ENCODE measurements at places on chromosomes 6 and 20.

- no peak for DNase-seq
Observed at GRCh38 chr6:118746145-118746824, 94.9 kb upstream of the CEP85L start.

DNA sequence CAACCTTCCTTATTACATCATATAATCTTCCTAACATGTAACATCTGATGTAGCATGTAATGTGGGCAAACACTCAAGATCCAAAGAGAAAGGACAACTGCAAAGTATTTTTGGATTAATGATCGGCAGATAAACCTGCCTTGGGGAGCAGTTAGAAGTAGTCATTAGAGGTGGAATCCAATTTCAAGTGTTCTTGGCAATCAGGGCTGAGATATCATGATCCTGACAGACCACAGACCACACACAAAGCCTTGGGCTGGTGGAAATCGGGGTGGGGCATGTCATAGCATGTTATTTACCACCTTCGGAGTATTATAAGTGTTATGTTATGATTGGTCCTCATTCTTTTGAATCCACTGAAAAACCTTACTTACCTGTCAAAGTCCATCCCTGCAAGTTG is 16.3 kb downstream of the NCOA5 start:
- no peak for DNase-seq

DNA sequence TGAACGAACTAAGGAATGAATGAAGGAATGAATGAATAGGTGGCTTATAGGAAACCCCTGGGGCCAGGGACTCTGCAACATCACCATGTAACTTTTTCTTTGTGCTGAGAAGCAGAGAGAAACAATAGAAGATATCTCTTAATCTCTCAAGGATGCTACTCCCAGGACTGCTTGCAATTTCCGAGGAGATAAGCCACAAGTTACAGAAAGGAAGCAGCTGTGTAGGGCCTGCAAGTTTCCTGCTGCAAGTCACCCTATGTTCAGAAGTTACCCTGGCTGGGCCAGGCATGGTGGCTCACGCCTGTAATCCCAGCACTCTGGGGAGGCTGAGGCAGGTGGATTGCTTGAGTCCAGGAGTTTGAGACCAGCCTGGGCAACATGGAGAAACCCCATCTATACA is 7.3 kb upstream of the MAVS start:
- DNase-seq, result no peak

- DNase-seq, result no peak
Observed at GRCh38 chr20:2135013-2135412, 33.4 kb downstream of the STK35 start.

DNA sequence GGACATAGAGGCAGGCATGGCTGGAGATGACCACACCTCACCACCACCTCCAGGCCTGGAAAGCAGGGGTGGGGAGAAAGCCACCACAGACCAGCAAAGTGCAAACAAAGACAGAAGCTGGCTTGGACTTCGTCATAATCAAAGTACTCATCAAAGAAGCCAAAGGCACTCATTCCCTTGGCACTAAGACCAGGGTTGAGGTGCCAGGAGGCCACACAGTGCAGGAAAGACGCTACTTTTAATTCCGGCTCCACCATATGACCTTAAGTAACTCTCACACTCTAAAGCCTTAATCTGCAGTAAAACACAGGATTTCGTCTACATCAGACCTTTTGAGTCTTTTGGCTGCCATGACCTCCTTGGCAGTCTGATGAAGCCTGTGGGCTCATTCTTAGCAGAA is 123.1 kb downstream of the HIVEP2 start:
- no peak for DNase-seq

GRCh38 chr20:52432740-52433139 is 241.2 kb upstream of the ZFP64 start:
- no peak for DNase-seq

DNA sequence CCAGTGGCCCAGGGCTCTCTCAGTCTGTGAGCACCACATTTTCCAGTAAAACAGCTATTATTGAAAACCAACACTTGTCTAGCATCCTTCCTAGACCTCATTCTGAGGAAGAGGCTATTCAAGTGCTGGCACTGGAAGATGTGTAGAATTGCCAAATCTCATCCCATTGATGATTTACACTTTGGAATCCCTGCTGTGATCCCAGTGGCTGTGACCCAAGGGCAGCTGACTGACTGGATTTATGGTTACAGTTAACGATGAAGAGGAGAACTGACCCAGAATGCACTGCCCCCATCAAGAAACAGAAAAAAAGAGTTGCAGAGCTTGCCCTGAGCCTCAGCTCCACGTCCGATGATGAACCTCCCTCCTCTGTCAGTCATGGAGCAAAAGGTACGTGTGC is 2.4 kb downstream of the CMTR1 start:
- DNase-seq, result no peak

GRCh38 chr6:151681433-151682059 is 125.9 kb upstream of the ESR1 start:
- DNase-seq, result no peak

DNA sequence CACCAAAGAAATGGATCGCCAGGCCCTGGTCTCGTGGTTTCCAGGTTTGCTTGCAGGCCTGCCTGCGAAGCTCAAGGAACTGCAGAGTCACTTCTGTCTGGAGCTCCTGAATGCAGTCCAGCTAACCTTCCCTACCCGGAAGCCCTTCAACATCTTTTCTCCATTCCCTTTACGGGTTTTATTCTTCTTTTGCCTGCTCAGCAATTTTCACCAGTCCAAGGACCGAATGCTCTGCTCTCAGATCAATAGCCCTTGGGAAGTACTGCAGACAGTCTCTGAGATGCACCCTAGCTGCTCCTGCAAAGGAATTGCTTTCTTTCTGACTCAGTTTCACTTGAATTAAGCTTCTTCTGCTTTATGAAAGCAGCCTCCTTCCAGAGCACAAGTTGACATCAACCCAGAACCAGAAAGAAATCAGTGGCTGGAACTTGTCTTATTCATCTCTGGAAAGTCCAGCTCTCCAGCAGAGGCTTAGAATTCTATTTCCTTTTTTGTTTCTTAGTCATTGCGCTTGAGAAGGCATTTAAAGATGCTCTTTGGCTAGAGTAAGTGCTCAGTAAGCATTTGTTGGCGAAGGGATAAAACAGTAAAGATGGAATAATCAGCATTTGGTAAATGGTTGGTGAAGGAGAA is 18.7 kb upstream of the YWHAB start:
- DNase-seq, result no peak

- no peak for DNase-seq
Observed at GRCh38 chr6:53654745-53655240, 10.8 kb downstream of the KLHL31 start.

DNA sequence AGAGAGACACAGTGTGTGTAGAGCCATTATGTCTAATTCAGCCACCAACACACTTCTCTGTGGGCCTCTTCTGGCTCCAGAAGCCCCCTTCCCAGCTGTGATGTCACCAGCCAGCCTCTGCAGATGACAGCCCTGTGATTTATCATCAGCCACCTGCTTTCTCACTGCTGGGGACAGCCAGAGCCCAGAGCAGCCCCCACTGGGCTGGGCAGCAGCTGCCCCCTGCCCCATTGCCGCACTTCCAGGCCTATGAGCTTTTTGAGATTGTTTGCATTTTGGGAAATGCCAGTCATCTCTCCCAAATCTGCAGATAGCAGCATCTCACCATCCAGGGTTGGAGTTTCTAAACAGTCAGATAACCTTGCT is 21.9 kb upstream of the STX16 start:
- DNase-seq, result no peak
